Left renal cortex interstitium (tissue), 4 donors: ENCODE measurements at places on chromosomes 16 and 17. TPM values are rescaled to one million over a fixed set of nuclear protein-coding genes. Genes with fewer than 3 reads are reported as not detected.
A peak's percentile ranks its signal among the peaks of the same experiment; 100 is the strongest.

GRCh38 chr17:45228763-45229539 is 7.3 kb downstream of the FMNL1 start:
- no peak for DNase-seq

DNA sequence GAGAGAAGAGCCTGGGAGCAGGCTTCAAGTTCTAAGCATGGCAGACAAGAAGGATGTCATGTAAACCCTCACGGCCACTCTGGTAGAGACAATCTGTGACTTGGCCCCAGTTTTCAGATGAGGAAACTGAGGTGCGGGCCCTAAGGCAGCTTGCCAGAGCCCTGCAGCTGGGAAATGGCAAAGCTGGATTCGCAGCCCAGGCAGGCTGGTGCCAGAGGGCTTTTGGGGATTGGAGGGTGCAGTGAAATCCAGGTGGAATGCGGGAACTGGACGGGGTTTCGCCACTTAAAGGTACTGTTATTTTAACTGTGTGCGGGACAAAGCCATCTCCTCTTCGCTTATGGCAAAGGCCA is 477 bp upstream of the OSGIN1 start:
- no peak for DNase-seq

- no peak for DNase-seq
Observed at GRCh38 chr16:4392382-4393239, 21.0 kb downstream of the VASN start.

- DNase-seq = no peak
Observed at GRCh38 chr17:67400193-67400592, 23.1 kb downstream of the PITPNC1 start.

Gene OR2C1
- polyA plus RNA-seq = 0.85 TPM

DNA sequence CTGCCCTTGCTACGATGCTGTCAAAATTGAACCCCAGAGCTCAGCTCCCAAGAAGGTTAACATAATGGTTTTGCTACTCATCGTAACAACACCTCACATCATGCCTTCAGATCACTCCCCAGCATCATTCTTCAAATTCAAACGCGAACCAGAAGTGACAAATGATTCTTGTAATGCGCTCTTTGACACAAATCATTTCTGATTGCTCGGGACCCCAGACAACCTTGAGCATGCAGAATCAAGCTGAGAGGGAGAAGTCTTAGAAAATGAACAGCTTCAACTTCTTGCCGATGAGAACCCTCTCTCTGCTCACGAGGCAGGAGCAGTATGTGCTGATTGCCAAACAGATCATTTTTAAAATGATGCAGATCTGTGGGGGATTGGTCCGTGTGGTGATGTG is 241.0 kb upstream of the ASIC2 start:
- DNase-seq = no peak

DNA sequence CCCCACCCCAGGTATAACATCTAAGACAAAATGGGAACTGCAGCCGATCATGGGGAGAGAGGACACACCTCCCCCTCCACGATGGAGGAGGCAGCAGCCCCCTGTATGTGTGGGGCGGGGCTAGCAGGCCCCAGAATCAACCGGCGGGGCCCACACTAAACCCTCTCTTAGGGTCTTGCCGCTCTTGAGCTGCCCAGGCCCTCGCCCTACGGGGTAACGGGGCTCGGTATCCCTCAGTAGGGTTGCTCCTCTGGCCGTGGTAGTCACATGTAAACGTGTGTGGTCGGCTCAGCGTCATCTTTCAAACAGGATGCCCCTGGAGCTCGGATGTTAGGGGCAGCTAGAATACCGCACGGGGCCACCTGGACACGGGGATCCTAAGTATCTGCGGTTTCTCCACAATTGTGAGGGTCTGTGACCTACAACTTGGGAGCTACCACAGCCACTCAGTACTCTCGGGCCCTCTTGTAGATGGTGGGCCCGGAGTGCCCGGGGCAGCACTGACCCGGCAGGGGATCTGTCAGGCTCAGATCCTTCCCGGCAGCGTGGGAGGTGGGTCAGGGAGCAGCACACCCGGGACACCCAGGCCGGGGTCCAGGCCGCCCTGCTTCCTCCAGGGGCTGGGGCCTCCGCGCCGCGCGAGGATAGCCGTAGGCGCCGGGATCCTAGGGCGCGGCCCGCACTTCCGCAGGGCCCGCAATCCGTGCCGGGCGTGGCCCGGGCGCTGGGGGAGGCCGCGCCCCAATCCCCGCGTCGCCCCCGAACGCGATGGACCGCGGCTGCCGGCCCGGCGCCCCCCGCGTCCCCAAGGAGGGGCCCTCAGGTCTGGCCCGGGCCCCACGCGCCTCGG is 781 bp downstream of the ARHGDIA start:
- no peak for DNase-seq

DNA sequence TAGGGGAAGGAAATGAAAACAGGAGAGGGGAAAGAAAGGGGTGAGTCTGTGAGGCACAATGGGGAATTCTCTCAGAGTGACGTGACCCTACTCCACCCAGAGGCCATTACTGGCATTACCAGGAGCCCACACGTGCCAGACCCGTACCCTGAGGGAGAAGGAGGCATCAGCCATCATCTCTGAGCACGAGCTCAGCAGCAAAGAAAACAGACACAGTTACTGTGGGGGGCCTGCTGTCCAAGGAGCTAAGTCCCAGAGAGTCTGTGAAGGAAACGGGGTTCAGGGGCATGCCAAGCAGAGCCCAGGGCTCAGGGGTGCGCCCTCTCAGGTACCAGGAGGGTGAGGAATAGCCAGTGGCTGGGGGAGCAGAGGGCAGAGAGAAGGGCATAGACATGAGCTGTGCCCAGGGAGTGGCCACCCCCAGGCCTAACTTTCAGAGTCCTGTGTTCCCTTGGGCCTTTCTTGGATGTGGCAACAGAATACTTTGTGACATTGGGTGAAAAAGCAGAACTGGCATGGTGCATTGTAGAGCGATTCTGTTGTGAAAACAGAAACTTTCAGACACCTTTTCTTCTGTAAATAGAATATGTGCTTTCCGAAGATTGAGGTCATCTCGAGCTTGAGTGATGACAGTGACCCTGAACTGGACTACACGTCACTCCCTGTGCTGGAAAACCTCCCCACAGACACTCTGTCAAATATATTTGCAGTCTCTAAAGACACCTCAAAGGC is 11.3 kb downstream of the TAF1C start:
- peak; percentile 29 for DNase-seq

- peak; percentile 54 for DNase-seq
Observed at GRCh38 chr16:77788181-77789084, at the start of gene VAT1L. Gene VAT1L (plus strand): TSS chr16:77788564. CDS start chr16:77788683, 119 bp downstream.

GRCh38 chr16:14069818-14070217 is 1.3 kb upstream of the MRTFB start:
- no peak for DNase-seq

- DNase-seq = peak; percentile 36
Observed at GRCh38 chr16:87608400-87608985, 6.2 kb downstream of the JPH3 start.

- no peak for DNase-seq
Observed at GRCh38 chr17:69560987-69561441, 146.5 kb downstream of the MAP2K6 start.
